ENCODE measurements at places on chromosomes 5 and 9.

DNA sequence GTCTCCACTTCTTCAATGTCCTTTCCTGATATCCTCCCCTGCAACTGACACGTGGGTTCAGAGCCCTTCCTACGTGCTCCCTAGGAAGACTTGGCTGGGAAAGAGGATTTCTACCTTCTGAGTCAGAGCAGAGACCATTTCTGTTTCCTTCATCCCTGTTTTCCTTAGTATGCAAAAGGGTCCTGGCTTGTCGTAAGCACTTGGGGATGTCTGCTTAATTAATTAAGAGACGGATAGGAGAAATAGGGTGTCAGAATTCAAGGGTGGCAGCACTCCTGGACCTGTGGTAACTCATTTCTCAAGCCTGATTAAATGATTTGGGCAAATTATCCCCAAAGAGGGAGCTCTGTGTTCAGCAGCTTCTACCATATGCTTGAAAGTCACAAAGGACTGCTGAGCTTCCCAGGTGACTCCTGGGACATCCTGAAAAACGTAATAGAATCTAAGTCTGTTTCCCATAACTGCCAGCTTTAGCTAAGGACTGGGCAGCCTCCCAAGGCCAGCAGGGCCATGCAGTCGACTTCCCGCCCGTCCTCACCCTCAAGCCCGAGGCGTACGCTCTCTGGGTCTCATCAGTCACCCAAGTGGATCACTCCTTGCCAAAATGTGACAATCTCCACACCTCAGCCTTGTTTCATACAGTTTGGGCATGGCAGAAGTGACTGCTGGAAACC, 20.5 kb downstream of the ABCA1 start:
- DNase-seq = no peak

DNA sequence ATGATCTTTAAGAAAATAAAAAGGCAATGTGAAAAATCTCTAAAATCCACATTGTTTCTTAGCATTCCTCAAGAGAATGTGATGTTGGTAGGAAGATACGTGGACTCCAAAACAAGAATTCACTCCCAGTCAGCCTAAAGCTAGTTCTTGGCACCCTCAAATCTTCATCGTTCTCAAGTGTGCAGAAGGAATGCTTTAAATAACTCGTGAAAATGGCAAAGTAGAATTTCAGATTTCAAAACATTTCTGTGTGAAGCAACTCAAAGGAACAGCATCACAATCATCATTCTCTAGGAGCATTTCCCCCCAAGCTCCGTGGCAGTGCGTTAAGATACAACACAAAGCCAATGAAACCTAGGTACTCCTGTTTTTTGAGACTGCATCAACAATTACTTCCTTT, 185.1 kb upstream of the DMAC1 start:
- DNase-seq = no peak

DNA sequence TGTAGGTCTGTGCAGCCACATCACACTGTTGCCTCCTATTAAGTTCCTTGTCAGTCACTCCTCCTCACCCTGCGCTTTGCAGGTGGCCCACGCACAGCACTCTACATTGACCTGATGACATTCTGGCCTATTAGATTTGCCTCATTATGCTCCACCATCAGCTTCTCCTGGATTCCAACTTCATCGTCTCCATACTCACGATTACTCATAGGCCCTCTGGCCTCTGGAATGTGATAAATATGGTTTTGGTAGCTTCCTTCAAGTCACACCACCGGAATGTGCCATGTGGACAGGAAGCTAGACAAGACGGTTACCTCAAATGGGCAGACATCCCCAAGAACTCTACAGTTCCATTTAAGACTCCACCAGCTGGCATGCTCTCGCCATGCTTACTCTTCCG, 158.0 kb upstream of the LHFPL2 start:
- DNase-seq = no peak

- no peak for DNase-seq
Measured at GRCh38 chr5:139415869-139416268, 12.0 kb upstream of the SPATA24 start.

DNA sequence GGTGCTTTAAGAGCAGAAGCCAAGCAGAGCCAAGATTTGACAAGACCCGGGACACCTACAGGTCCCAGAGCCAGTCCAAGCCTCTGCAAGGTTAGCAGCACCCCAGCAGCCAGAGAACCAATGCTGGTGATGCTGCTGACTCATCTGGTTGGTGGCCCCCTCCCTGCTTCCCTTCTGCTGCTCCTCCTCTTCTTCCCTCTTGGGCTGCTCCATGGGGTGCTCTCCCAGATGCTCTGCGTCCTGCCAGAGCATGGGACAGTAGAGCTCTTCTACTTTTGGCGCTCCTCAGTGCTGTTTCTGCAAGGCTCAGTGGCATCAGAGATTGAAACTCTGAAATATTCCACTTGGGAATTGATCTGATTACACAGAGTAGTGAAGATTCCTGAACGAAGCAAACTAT, 76.1 kb upstream of the SAP30L start:
- DNase-seq = no peak

- no peak for DNase-seq
Measured at GRCh38 chr9:80787636-80788035, 901.7 kb downstream of the TLE1 start.

GRCh38 chr5:129046151-129046550, 48.4 kb upstream of the ISOC1 start:
- DNase-seq = no peak

GRCh38 chr5:55440188-55440646, 94.5 kb downstream of the PLPP1 start:
- peak; percentile 37 for DNase-seq

DNA sequence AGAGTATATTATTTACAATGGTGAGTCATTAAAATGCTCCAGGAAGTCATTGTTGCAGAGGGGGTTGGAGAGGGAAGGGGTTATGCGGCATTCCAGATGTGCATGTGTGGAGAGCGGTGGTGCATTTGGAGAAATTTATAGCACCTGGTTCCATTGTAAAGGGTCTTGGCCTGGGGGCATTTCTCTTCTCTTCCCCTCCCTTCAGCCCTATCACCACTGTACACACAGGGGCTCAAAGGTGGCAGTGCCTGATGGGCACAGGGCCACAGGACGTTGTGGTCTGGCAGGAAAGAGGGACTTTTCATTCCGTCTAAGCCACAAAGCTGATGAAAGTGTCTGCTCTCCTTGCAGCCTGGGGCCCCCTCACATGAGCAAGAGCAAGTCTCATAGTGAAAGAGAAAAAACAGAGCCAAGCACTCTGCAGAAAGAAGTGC, 442.4 kb upstream of the ZNF462 start:
- DNase-seq = no peak

DNA sequence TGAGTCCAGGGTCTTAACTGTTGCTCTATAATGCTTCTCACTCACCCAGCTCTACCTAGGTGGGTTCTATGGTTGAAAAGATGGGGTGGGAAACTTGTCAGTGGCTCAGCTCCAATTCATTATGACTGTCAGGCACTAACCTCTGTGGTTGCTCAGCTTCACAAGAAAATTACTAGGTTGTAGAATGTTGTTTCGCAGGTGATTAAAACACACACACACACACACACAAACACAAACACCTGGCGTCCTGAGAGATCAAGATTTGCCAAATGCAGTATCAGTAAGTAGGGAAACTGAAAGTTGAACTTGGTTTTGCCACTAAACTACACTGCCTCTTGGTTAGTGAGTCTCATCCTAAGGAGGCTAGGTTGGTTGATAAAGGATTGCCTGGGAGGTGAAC, 2.8 kb downstream of the MCCC2 start:
- no peak for DNase-seq

- DNase-seq = no peak
Measured at GRCh38 chr5:10525124-10525495, 38.8 kb upstream of the ANKRD33B start.

- DNase-seq = no peak
Measured at GRCh38 chr5:78508186-78508765, 140.3 kb downstream of the LHFPL2 start.

- DNase-seq = no peak
Measured at GRCh38 chr9:3698076-3698475, 172.3 kb upstream of the RFX3 start.

DNA sequence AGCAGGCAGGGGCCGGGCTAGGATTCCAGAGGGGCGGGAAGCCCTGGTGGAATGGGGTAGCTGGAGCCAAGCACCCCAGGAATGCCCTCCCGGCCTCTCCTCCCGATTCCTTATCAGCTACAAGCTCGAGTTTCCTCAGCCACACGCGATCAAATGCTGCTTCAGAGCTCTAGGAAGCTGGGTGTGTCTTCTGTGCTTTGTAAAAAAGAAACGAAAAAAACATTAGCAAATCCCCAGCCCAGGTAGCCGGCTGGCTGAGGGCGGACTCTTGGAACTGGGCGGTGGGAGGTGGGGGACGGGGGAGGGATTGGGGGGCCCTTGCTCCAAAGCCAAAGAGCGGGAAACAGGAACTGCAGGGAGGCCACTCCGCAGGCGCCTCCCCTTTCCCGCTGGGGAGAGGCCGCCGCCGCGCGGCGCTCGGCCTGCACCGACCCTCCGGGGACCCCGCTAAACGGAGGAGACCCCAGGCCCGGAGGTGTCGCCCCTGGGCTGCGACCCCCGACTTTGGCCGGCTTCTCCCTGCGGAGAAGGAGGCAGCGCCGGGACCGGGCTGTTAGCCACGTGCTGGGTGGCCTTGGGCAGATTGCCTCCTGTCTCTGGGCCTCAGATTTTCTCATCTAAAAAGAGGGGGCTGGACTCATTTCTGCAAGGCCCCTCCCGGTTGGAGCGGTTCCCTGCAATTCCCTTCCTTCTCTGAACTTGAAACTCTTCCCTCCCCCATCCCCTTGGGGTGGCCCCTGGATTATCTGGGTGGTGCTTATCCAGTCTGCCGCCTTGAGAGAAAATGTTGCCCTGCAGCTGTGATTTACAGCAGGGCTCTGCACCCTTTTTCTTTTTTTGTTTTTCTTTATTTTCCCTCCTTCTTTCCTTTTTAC, 40.9 kb upstream of the FABP6 start:
- no peak for DNase-seq

GRCh38 chr5:173853370-173854131, 34.6 kb upstream of the CPEB4 start:
- DNase-seq = no peak

Data from T-helper 1 cell (primary cell).